ENCODE measurements at places on chromosomes 4 and X.

DNA sequence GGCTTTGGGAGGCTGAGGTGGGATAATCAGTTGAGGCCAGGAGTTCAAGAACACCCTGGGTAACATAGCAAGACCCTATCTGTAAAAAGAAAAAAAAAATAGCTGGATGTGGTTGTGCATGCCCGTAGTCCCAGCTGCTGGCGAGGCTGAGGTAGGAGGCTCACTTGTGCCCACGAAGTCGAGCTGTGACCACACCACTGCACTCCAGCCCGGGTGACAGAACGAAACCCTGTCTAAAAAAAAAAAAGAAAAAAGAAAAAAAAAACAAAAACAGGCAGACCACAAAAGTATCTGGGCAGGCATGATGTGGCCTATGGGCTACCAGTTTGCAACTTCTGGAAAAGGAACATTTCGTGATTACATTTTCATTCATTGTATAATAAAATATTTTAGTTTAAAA is 38.1 kb upstream of the RASGEF1B start:
- DNase-seq: no peak

- no peak for DNase-seq
Measured at GRCh38 chr4:30605616-30606190, 114.5 kb upstream of the PCDH7 start.

GRCh38 chrX:133969191-133969590 is 16.2 kb downstream of the GPC3 start:
- no peak for DNase-seq

DNA sequence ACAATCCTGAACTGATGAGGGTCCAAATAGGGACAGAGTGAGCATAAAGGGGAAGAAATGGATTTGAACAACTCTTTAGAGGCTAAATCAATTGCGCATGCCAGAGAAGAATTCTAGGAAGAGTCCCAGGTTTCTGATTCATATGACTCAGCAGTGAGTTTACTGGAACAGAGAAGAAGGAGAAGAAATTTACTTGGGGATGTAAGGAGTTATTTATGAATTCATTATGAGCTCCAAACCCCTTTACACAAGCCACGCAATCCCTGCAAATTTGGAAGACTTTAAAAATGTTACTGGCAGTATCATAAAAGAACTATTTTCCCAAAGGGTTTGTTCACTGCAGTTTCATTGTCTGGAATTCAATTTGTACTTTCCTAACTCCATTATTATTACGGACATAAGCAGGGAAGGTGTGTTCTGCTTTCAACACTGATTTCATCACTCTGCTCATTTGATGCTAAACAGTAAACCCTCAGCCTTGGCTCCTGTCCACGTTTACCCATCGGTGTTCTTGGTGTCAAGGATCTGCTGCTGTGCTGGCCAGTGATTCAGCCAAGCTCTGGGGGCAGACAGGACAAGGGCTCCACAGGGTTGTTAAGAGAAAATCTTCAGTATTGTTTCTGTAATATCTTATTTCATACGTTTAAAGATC is 273.7 kb downstream of the HNRNPD start:
- DNase-seq: no peak

DNA sequence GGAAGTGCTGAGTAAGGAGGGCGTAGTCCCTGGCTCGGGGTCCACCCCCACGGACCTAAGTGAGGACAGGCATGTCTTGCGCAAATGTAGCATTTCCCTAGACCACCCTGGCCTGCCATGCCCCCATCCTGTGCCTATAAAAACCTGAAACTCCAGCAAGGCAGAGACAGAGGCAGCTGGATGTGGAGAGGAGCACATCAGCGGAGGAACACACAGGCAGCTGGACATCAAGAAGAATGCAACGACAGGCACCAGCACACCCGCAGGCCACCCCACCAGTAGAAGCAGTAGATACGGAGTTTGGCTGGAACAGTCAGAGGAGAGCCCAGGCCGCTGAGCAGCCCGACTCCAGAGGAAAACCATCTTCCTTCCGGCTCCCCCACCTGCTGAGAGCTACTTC is 345.9 kb downstream of the FSTL5 start:
- DNase-seq: no peak

DNA sequence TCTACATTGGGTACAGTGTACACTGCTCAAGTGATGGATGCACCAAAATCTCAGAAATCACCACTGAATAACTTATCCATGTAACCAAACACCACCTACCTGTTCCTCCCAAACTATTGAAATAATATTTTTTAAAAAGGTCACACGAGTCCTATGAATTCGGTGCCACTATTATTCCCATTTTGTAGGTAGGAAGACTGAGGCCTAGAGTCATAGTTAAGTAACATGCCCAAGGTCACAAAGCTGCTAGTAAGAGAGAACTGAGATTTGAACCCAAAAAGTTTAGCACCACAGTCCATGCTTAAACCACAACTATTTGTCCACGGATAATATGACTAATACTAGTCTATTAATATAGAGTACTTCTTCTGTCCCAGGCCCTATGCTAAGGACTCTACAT is 2.7 kb downstream of the ARHGEF6 start:
- DNase-seq: no peak

DNA sequence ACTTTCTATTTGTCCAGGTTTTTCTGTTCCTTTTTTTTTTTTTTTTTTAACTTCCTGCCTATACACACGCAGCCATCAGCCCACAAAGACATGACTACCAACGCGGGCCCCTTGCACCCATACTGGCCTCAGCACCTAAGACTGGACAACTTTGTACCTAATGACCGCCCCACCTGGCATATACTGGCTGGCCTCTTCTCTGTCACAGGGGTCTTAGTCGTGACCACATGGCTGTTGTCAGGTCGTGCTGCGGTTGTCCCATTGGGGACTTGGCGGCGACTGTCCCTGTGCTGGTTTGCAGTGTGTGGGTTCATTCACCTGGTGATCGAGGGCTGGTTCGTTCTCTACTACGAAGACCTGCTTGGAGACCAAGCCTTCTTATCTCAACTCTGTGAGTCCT is 2.1 kb downstream of the EBP start:
- no peak for DNase-seq

DNA sequence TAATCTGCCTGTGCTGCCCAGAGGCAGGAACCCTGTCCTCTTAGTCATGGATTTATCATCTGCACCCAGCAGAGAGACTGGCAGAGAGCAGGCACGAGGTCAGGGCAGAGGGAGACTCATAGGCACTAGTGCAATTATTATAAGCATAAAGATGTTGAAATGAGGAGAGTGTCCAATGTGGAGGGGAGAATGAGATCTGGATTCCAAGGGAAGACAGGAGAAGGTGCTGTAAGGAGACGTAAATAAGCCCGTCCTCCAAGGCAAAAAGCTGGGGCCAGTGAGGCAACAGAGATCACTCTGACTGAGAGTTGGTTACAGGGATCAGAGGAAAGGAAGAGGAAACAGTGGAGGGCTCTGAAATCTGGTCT is 406.2 kb downstream of the MAPK10 start:
- DNase-seq: no peak

GRCh38 chrX:120429776-120430540 is 39.1 kb downstream of the LAMP2 start:
- no peak for DNase-seq

DNA sequence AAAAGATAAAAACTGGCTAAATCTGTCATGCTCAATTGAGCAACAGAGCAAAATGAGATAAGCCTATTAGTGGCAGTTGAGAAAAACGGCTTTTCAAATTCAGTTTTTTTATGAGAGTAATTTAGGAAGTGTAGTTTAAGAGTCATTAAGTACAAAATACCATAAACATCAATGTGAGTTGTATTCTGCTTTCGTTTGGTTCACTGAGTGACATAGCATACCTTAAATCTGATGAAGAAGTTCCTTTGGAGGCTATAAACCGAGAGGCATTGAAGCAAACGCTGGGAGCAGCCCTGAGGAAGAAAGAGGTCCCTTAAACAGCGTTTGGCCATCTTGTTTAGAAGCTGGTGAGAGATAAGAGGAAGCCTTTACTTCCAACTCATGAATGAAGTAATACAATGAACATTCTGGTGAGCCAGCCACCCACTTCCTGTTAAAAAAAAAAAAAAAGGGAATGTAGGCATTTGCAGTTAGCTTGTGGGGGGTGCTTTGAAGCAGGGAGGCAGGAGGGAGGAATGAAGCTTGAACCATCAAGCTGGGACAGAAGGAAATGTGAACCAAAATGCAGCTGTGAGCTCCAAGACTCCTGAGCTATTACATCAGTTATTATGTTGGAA is 132.3 kb downstream of the ZNF330 start:
- DNase-seq: no peak

- no peak for DNase-seq
Measured at GRCh38 chrX:49029876-49030275, 13.3 kb downstream of the TFE3 start.

DNA sequence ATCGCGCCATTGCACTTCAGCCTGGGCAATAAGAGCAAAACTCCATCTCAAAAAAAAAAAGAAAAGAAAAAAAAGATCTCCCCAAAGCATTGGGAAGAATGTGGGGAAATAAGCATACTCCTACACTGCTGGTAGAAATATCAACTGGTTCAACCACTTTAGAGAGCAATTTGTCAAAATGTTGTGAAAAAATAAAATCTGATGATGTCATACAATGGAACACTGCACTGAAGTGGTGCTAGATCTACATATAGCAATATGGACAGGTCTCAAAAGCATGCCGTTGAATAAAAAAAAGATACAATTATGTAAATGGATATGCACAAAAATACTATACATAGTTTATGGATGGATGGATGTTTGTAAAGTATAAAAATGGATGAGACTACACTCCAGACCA is 18.3 kb upstream of the HUWE1 start:
- DNase-seq: no peak

DNA sequence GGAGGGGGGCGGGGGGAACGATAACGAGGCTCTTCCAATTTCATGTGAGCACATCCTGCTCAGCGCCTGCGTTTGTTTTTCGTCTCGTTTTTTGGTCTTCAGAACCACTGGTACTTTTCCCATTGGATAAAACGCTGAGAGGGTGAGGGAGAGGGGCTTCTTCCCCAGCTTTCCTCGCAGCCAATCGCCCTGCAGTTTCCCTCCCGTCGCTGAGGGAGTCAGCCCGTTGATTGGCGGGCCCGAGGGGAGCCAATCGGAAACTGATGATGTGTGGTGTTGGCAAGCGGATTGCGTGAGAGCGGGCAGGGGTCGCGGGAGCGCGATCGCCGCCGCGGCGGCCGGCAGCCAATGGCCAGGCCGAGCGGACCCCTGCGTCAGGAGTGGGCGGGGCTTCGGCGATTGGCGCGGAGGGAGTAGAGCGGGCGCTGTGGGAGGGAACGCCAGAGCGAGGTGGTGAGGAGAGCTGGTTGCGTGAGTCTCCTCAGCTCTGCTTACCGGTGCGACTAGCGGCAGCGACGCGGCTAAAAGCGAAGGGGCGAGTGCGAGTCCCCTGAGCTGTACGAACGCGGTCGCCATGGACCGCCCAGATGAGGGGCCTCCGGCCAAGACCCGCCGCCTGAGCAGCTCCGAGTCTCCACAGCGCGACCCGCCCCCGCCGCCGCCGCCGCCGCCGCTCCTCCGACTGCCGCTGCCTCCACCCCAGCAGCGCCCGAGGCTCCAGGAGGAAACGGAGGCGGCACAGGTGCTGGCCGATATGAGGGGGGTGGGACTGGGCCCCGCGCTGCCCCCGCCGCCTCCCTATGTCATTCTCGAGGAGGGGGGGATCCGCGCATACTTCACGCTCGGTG is at the start of gene TSPYL2:
Gene TSPYL2, plus strand, starts transcription at position 443 of the 848 bp plus-strand sequence. Its CDS starts 132 bp downstream, at position 575.
- peak; percentile 93 for DNase-seq

DNA sequence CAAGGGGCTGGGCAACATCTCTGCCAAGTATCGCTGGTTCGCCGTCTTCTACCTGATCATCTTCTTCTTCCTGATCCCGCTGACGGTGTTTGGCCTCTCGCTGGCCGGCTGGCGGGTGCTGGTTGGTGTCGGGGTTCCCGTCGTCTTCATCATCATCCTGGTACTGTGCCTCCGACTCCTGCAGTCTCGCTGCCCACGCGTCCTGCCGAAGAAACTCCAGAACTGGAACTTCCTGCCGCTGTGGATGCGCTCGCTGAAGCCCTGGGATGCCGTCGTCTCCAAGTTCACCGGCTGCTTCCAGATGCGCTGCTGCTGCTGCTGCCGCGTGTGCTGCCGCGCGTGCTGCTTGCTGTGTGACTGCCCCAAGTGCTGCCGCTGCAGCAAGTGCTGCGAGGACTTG is 20.6 kb downstream of the SLC34A2 start:
- DNase-seq: no peak

DNA sequence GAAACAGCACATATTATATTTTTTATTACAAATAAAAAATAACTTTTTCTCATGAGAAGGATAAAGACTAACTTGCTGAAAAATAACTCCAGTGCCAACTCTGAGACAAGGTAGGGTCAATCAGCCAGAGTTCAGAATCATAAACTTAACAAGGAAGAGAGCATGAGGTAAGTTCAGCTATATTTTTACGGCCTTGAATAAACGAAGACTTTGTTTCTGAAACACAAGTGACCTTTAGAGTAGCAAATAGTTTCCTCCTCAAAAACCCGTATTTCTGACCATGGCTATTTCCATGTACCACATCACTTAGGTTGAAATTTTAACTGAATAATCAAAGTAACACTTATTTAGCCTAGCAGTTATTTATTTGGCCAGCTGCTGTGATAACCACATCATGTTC is 45.5 kb downstream of the PRDM5 start:
- DNase-seq: no peak

All from DMS 273 treated with DMSO at 0.1 percent for 48 hours (cell line).